ENCODE measurements at places on chromosomes 4 and X. TPM values are rescaled to one million over a fixed set of nuclear protein-coding genes. Genes with fewer than 3 reads are reported as not detected.

The FATE1 gene
- total RNA-seq: not detected

The PDCL2 gene
- total RNA-seq: not detected

The CPZ gene
- total RNA-seq: 0.56 TPM

The SOD3 gene
- total RNA-seq: 0.28 TPM

The SSX1 gene
- not detected for total RNA-seq

The TACC3 gene
- 15.0 TPM for total RNA-seq

The CCDC110 gene
- 0.90 TPM for total RNA-seq

The TRIM60 gene
- not detected for total RNA-seq

The BANK1 gene
- total RNA-seq: under 0.01 TPM

The SPANXA2 gene
- not detected for total RNA-seq

The DOK7 gene
- not detected for total RNA-seq

The ABCG2 gene
- 1.4 TPM for total RNA-seq

The SOX3 gene
- not detected for total RNA-seq

The MBNL3 gene
- total RNA-seq: 1.1 TPM

The RAB9B gene
- 0.90 TPM for total RNA-seq

The CYSLTR1 gene
- total RNA-seq: not detected

The AWAT1 gene
- total RNA-seq: not detected

The RHOXF2 gene
- total RNA-seq: not detected

The CHRNA9 gene
- total RNA-seq: not detected

The SMIM10L2A gene
- total RNA-seq: under 0.01 TPM

The GLRA3 gene
- not detected for total RNA-seq

The SPATA4 gene
- total RNA-seq: 0.28 TPM

The CORIN gene
- total RNA-seq: 20.3 TPM

The ADH7 gene
- total RNA-seq: not detected

The GPM6B gene
- total RNA-seq: 5.9 TPM

The CENPVL3 gene
- not detected for total RNA-seq

The HCCS gene
- 35.8 TPM for total RNA-seq

The SLC10A6 gene
- total RNA-seq: not detected

The CSAG1 gene
- total RNA-seq: not detected

The ZNF732 gene
- total RNA-seq: under 0.01 TPM

The SMIM31 gene
- total RNA-seq: not detected

The FAM149A gene
- 0.83 TPM for total RNA-seq

The TBC1D8B gene
- 10.4 TPM for total RNA-seq

The MAD2L1 gene
- 13.6 TPM for total RNA-seq

The UBL4A gene
- 28.3 TPM for total RNA-seq

The RHOXF1 gene
- not detected for total RNA-seq

The ADH4 gene
- total RNA-seq: not detected

The HTRA3 gene
- 1.1 TPM for total RNA-seq

The ZFX gene
- 99.3 TPM for total RNA-seq

The MAMLD1 gene
- total RNA-seq: 1.4 TPM

The TMEM154 gene
- total RNA-seq: 0.18 TPM
